T-helper 2 cell (primary cell): ENCODE measurements at places on chromosomes 7 and 10.

GRCh38 chr10:125123476-125124114 lies 36.8 kb downstream of the CTBP2 start:
- DNase-seq = no peak

DNA sequence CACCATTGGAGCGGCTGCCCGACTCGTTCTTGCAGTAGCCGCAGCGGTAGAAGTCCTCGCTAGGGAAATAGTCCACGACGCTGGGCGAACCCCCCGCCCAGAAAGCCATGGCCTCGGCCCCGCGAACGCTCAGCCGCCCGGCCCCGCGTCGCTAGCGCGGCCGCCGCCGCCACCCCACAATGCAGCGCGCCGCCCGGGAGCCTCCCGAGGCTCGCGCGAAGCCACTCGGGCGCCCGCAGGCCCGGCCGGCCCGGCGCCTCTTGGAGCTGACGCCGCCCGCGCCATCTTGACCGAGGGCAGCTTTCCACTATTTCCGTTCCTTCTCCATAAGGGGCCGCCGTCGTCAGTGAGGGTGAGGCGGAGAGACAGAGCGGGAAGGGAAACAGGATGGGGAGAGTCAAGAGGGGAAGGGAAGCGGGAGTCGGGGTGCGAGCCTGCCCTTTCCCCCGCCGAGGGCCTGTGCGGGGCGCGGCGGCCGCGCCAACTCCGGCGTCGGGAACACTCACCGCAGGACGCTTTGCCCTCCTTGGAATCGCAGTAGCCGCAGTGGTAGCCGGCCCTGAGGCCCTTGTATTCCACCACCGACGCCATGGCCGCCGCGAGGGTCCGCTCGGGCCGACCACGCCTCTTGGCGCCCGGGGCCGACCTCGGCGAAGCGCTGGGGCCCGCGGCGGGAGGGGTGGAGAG lies at the start of gene ATE1:
Gene ATE1 (minus strand): TSS at position 191 of the 687 bp plus-strand sequence. CDS start 82 bp downstream, at position 109.
- DNase-seq = peak; percentile 74

DNA sequence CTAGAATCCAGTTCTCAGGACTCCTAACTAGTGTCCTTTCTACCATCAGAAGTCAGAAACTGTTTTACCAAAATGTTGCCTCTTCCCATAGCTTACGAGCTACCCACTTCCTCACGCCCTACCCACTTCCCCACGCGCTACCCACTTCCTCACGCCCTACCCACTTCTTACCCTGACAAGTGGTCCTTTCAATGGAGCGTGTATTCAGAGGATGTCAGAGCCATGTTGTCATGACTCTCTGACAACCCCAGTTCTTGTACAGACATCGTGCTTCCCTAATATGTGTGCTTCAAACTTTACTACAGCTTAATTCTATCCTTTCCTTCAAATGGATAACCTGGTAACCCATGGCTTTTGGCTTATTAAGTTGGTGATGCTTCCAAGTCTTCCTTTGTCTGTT lies 84.8 kb upstream of the PHF14 start:
- peak; percentile 50 for DNase-seq

- DNase-seq = no peak
Measured at GRCh38 chr7:143130541-143130940, 1.3 kb upstream of the PIP start.

GRCh38 chr7:75842836-75843446 lies 29.3 kb upstream of the CCL24 start:
- DNase-seq = no peak

DNA sequence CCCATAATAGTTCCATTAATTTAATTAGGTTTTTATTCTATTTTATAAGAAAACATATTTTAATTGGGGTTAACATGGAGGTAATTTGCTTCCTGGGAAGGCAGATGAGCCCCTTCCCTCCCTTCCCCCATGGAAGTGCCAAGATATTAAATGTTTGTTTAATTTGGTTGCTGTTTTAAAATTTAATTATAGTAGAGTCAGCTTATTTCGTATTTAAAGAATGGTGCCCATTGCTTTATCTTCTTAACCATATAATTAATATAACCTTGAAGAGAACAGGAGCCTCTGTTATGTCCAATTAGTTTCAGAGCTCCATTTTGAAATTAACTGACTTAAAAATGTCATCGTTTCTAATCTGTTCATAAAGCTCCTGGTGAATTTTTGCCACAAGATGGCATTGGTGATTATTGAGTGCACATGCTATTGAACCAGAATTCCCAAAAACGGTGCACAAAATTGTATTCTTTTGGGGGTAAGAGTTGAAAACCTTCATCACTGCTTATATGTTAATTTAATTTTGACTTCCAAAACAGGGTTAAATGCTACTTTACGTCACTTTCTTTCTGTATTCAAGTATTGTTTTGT lies 26.0 kb downstream of the KLHDC10 start:
- no peak for DNase-seq
